ENCODE measurements at places on chromosomes 3 and 15.

- peak; percentile 42 for DNase-seq
Measured at GRCh38 chr3:98021830-98022560, 13.1 kb downstream of the GABRR3 start.

- no peak for DNase-seq
Measured at GRCh38 chr3:73404435-73404834, 220.3 kb downstream of the PDZRN3 start.

- DNase-seq: no peak
Measured at GRCh38 chr3:45110509-45110833, 35.7 kb downstream of the CDCP1 start.

DNA sequence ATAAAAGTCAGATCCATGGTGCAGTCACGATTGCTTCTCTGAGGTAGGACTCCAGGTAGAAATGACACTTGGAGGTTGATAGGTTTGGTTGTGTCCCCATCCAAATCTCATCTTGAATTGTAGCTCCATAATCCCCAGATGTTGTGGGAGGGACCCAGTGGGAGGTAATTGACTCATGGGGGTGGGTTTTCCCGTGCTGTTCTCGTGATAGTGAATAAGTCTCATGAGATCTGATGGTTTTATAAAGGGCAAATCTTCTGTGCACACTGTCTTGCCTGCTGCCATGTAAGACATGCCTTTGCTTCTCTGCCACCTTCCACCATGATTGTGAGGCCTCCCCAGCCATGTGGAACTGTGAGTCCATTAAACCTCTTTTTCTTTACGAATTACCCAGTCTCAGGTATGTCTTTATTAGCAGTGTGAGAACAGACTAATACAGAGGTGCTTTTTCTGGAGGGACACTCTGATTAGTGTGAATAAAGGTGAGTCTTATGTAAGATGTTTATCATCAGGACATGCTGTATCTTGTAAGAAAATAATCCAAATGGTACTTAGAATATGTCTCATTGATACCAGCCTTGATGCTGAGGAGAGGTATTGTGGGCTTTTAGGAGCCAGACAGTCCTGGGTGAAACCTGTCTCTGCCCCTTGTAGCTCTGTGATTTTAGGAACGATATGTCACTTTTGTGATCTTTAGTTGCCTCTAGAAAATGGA, 43.0 kb downstream of the SLCO3A1 start:
- DNase-seq: no peak

DNA sequence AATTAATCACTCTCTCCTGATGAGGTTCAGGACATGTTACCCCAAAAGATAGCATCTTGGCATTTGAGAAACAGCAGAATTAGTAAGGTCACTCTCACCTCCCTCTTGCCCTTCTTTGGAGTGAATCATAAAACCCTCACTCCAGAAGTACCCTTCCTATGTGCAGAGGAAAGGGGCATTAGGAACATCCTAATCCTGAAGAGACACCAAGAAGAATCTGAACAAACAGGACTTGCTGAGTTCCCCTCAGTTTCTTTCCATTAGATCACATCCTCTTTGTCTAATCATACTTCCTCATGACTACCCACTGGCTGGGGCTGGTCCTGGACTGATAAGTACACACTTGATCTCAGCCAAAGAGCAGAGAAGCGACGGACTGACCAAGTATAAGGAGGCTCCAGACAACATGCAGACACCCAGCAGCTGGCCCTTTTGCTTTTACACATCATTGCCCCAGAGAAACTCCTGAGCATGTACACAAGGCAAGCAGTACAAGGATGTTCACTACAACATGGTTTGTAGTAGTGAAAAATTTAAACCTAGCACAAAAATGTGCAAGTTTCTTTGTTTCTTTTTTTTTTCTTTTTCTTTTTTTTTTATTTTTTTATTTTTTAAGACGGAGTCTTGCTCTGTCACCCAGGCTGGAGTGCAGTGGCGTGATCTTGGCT, 15.0 kb upstream of the TM6SF1 start:
- DNase-seq: peak; percentile 50

GRCh38 chr3:11636394-11636770, 7.3 kb downstream of the VGLL4 start:
- no peak for DNase-seq

- DNase-seq: no peak
Measured at GRCh38 chr3:21938267-21938681, 187.3 kb upstream of the ZNF385D start.

DNA sequence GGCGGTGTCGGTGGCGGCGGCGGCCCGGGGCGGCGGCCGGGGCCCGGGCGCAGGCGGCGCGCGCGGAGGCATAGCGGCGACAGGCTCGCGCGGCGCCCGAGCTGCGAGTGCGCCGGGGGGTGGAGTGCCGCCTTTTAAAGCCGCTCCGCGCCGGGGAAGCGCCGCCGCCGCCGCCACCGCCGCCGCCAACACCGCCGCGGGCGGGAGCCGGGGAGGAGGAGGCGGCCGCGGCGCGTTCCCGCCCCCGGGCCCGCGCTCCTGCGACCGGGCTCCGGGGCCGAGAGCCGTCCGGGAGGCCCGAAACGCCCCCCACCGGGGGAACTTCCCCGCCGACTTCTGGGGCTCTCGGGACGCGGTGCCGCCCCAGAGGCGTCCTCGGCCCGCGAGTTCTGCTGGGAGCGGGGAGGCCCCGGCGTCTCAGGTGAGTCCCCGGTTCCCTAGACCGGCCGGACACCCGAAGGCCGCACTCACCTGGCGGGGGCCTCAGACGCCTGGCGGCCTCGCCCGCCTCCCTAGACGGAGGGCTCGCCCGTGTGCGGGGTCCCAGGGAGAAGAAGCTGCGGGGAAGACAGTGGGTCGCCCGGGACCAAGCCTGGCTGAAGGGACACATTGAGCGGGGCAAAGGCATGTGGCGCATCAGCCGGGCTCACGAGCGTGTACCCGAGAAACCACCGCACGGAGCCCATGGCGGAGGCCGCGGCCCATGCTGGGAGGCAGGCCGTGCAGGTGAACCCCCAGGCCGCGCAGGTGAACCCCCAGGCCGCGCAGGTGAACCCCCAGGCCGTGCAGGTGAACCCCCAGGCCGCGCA, at the start of gene PCSK6:
PCSK6 (minus strand) TSS at position 109 of the 809 bp plus-strand sequence; CDS start at position 72, 37 bp downstream.
- DNase-seq: no peak

- DNase-seq: no peak
Measured at GRCh38 chr3:62975566-62975965, 100.3 kb upstream of the CADPS start.
